A549 treated with CpdA at 1 μM for 4 hours (cell line): ENCODE measurements at places on chromosomes 2 and 18. TPM values are rescaled to one million over a fixed set of nuclear protein-coding genes. Genes with fewer than 3 reads are reported as not detected.

CEBPZOS gene
- total RNA-seq = 39.5 to 52.7 TPM (median 43.0 TPM) in 5 replicates

TSPYL6 gene
- not detected in 5 replicates for total RNA-seq

CPO gene
- 0.13 TPM in 1 of 5 replicates, not detected in the others for total RNA-seq

ZSWIM2 gene
- total RNA-seq = not detected in 5 replicates

OSBPL6 gene
- total RNA-seq = 6.5 to 7.9 TPM (median 7.0 TPM) in 5 replicates

GPC1 gene
- total RNA-seq = 159 to 215 TPM (median 202 TPM) in 5 replicates

LYG2 gene
- total RNA-seq = not detected in 5 replicates
